Stimulated activated naive CD8-positive, alpha-beta T cell treated with anti-CD3 and anti-CD28 coated beads, Interleukin-15, Interleukin-2, amounts not matched to agents 100 U/mL and 50 U/mL, for 24 hours (primary cell): ENCODE measurements at places on chromosomes 2 and 18.
A peak's percentile ranks its signal among the peaks of the same experiment; 100 is the strongest.

GRCh38 chr2:160876029-160876428 lies 284.2 kb upstream of the TANK start:
- no peak for DNase-seq

- DNase-seq: no peak
Observed at GRCh38 chr2:160876765-160877164, 283.5 kb upstream of the TANK start.

- DNase-seq: no peak
Observed at GRCh38 chr2:235934059-235934773, 234.0 kb downstream of the GBX2 start.

- peak; percentile 55 for DNase-seq
Observed at GRCh38 chr18:58687871-58688308, 16.6 kb downstream of the MALT1 start.

- no peak for DNase-seq
Observed at GRCh38 chr2:232979871-232980461, 33.1 kb downstream of the NGEF start.

- no peak for DNase-seq
Observed at GRCh38 chr2:67930156-67930555, 132.6 kb downstream of the C1D start.

DNA sequence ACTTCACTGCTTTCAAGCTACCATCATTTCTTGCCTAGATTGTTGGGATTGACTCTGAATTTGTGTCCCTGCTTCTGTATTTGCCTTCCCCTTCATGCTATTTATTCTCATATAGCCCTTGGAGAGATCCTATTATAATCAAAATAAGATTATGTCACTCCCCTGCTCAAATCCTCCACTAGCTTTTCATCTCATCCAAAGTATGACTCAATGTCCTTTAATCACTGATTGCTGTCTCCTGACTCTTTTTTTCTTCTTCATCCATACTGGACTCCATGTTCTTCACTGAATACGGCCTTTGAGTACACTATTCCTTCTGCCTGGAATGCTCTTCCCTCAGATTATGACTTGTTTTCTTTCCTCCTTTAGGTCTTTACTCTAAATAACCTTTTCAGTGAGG lies 5.0 kb downstream of the RBKS start:
- DNase-seq: no peak

DNA sequence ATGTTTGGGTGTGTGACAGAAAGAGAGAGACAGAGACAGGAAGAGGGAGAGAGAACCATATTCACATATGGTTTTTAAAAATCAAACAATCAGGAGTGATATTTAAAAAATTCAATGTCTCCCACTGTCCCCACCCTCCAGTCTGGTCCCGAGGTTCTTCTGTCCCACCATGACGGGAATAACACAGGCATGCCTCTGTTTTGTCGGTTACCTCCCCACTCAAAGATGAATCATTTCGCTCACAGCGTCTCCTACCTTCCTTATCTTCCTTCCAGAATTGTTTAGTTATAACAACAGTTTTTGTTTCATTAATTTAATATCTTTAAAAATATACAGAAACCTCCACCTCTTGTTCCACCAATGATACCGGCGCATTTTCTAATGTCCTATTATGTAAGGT lies 113.0 kb downstream of the KCNF1 start:
- DNase-seq: no peak

DNA sequence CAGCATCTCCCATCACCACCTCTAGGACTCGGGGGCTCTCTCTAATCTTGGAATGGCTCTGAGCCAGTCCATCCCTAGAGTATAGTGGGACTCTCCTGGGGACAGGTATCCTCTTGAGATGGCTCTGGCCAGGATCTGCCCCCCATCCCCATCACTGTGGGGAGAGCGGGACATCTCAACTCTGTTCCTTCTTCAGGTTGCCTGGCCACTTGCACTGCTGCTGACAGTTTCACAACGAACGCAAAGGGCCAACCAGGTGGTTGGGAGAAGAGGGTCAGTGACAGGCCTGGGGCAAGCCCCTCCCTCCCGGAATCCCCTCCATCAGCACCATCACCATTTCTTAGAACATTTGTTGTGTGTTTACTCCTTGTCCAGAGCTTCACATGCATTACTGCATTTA lies 62.6 kb downstream of the CIB4 start:
- DNase-seq: no peak

DNA sequence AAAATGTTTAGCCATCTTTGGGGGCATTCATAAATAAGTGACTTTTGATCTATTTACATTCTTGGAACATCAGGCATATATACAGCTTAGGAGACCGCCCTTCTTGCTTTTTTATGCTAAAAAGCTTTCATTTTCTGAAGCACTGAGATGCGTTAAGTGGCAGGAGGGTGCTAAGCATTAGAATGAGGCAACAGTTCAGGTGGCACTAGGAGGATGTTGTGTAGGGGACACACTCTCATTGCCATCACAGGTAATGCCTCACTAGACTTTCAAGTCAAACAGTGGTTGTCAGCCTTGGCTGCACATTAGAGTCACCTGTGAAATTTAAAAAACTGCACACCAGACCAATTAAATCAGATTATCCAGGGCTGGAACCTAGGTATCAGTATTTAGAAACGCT lies 39.1 kb downstream of the EHBP1 start:
- no peak for DNase-seq

GRCh38 chr2:64400733-64401528 lies 53.0 kb upstream of the LGALSL start:
- DNase-seq: no peak

DNA sequence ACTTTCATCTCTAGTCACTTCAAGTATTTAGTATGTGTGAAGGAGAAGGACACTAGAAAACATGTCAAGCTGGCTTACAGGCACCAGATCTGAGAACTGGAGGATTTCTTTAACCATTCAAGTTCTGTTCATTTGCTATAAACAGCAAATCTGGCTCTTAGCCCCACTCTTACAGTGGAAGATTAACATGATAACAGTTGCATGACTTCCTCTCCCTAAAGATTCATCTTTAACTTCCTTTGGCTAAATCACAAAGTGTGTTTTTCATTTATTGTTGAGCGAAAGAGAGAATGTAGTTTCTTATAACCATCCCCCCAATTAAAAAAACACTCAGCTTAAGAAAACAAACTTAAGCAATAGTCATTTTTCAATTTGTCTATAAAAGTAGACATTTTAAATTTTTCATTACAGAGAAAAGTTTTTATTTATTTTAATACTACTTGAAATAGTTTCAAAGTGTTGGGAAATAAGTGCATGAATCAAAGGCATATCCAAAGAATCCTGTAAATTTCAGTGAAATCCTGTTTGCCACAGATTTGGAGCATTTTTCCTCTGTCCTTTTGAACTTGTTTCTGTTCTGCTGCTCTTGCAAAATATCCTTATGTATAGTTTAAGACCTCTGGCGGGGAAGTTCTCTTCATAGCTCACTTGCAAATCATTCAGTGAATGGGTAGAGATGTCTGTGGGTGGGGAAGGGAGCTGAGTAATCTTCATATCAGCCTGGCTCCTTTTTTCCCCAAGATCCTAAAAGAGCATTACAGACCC lies 241.0 kb upstream of the RBBP8 start:
- DNase-seq: no peak

- no peak for DNase-seq
Observed at GRCh38 chr18:21040466-21040865, 71.1 kb downstream of the ROCK1 start.

GRCh38 chr2:222054813-222055212 lies 244.0 kb downstream of the PAX3 start:
- DNase-seq: no peak

- DNase-seq: no peak
Observed at GRCh38 chr2:172415865-172416183, 11.6 kb upstream of the ITGA6 start.

GRCh38 chr2:140589696-140590095 lies 1541.1 kb downstream of the LRP1B start:
- DNase-seq: no peak

GRCh38 chr2:188976545-188977268 lies 2.5 kb downstream of the COL3A1 start:
- DNase-seq: no peak

- DNase-seq: no peak
Observed at GRCh38 chr2:191611614-191612013, 66.3 kb upstream of the NABP1 start.

GRCh38 chr2:26917135-26917836 lies 53.2 kb upstream of the MAPRE3 start:
- no peak for DNase-seq

DNA sequence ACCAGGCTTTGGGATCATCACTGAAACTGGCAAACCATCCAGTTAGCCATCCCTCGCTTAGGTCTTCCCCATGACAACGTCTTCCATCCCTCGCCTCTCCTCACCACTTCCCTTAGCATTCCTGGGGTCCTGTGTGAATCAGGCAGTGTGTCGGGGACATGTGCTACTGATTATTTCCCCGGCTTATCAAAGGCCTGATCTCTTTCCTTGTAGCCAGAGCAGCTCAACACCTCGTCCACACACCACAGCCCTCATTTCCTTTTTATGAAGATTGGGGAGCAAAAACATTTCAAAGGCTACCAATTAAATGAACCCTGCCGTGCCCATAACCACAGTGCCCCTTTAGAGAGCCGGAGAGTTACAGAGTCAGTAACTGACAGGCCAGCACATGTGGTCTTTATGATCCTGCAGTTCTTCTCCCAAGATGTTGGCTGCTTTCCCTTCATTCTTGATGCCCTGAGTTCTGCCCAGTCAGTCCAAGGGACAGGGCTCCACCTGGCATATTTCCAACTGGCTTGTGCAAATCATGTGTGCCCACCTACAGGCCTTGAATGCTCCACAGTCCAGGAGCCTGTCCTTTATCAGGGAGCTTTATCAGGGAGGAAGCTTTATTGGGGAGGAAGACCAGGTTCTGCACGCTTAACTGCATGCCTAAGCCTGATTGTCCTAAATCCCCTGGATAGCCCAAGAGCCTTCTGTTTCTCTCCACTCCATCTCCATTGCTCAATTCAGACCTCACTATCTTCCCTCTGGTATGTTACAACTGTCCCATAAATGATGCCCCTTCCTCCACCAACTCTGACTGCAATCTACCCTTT lies 343.1 kb downstream of the CYRIA start:
- DNase-seq: no peak

DNA sequence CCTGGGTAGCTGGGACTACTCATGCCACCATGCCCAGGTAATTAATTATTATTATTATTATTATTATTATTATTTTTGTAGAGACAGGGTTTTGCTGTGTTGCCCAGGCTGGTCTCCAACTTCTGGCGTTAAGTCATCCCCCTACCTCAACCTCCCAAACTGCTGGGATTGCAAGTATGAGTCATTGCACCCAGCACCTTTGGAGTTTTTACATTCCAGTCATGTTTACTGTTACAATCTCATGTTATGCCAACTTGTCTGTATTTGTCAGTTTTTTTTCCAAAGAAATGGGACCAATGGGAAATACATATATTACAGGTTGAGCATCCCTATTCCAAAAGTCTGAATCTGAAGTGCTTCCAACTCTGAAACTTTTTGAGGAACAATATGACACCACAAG lies 903.8 kb downstream of the SLC4A3 start:
- DNase-seq: no peak

DNA sequence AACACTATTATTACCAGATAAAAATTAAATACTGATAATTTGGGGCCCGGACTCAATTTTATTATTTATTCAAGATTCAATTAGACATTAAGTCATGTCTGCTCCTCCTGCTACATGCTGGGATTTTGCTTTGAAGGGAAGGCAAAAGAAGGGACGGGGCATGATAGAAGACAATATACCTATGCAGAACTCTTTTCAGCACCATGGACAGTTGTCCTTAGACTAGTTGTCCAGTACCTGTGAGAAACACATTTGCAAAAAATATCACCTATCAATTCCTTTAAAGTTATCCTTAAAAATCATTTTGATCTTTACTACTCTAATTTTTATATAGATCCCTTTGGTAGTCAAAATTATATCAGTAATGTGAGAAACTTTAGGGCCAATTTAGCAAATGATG lies 100.2 kb upstream of the SULT1C3 start:
- no peak for DNase-seq

GRCh38 chr2:758073-758820 lies 81.0 kb upstream of the TMEM18 start:
- no peak for DNase-seq

- no peak for DNase-seq
Observed at GRCh38 chr2:43367012-43367782, 140.8 kb upstream of the ZFP36L2 start.

DNA sequence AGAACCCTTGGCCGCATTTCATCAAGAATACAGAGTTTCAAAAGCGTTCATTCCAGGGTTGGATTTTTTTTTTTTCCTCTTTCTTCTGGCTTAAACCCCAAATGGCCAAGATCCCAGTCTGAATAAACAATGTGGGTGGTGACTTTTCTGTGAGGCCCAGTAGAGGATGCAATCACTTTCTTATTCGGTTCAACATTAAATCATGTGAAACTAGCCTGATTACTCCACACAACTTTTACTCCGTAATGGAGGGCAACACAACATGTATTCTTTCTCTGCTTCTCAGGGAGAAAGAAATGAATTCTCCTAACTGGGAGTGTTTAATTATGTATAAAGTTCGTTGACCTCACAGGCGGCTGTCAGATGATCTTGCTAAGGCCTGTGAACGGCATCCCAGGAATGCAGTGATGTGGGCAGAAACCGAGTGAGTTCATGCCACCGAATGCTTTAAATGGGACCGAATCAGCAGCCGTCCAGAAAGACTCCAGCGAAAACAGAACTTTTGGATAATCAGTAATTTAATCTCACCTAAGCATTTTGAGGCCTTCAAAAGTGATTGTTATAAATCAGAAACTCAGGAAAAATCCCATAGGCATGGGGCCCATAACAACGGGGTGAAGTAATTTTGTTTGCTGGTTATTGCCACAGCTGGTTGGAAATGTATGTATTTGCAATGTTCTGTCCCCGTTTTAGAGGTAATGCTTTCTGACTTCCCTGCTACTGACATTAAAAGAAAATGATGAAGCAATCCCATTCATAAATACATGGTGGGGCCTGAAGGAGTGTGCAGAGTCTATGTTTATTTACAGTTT lies 81.5 kb downstream of the BCL2 start:
- DNase-seq: no peak

DNA sequence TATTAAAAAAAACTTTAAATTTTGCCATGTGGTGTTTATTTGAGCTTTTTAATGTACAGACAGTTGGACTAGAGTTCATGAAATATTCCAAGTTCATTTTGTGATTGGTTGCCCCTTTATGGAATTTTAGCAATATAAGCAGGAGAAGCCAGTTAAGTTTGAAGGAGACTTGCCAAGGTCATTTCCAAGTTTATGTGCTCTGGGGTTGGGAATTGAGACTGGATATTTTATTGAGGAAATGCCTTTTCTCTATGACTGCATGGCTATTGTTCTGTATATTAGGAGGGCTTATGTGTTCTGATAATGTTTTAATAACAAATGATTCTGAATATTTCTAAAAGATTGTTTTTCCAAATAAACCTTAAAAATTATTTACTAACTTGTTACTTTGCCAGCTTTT lies 67.0 kb upstream of the TCF4 start:
- DNase-seq: no peak
